Activated naive CD8-positive, alpha-beta T cell treated with anti-CD3 and anti-CD28 coated beads for 36 hours (primary cell): ENCODE measurements at places on chromosomes 12 and 14. TPM values are rescaled to one million over a fixed set of nuclear protein-coding genes. Genes with fewer than 3 reads are reported as not detected.
A peak's percentile ranks its signal among the peaks of the same experiment; 100 is the strongest.

The CELA1 gene
- not detected for total RNA-seq

The GPR132 gene
- total RNA-seq, result 24.1 TPM

The ANO4 gene
- total RNA-seq, result not detected

The SERPINA9 gene
- total RNA-seq, result not detected

The VAMP1 gene
- 34.8 TPM for total RNA-seq

The TMEM233 gene
- total RNA-seq, result not detected

The ZNF891 gene
- 1.4 TPM for total RNA-seq

The PROX2 gene
- 1.5 TPM for total RNA-seq

The PTPRR gene
- total RNA-seq, result not detected

The AGAP2 gene
- total RNA-seq, result 23.8 TPM

The OR4E2 gene
- total RNA-seq, result not detected

The MYBPC1 gene
- not detected for total RNA-seq

- H3K27ac ChIP-seq, result peak overlapping the region; percentile 97
- DNase-seq, result no peak
- peaks cover 11% of the 10 kb centered on the region for H3K36me3 ChIP-seq
- H3K4me3 ChIP-seq, result peak overlapping the region; percentile 82
Observed at GRCh38 chr14:39265806-39266524, 32.2 kb downstream of the MIA2 start.

GRCh38 chr12:59149995-59150642 lies 229.8 kb upstream of the LRIG3 start:
- no peak for DNase-seq
- no peak overlapping the region for H3K4me3 ChIP-seq
- H3K36me3 ChIP-seq, result no peaks in the 10 kb centered on the region
- no peaks in the 10 kb centered on the region for H3K27me3 ChIP-seq
- no peak overlapping the region for H3K27ac ChIP-seq

- no peak for DNase-seq
- no peak overlapping the region for H3K4me3 ChIP-seq
- no peaks in the 10 kb centered on the region for H3K27me3 ChIP-seq
- no peak overlapping the region for H3K27ac ChIP-seq
- H3K36me3 ChIP-seq, result no peaks in the 10 kb centered on the region
- no peaks in the 10 kb centered on the region for H3K4me1 ChIP-seq
Observed at GRCh38 chr14:94650806-94651805, 38.9 kb downstream of the SERPINA3 start.

- no peaks in the 10 kb centered on the region for H3K27me3 ChIP-seq
- no peak overlapping the region for H3K27ac ChIP-seq
- peaks cover 56% of the 10 kb centered on the region for H3K4me1 ChIP-seq
- DNase-seq, result no peak
Observed at GRCh38 chr14:67486890-67487289, 1.6 kb downstream of the TMEM229B start.

GRCh38 chr12:70096759-70097410 lies 146.3 kb upstream of the CNOT2 start:
- peaks cover 8% of the 10 kb centered on the region for H3K27me3 ChIP-seq
- no peak overlapping the region for H3K4me3 ChIP-seq
- DNase-seq, result no peak
- no peaks in the 10 kb centered on the region for H3K4me1 ChIP-seq
- H3K36me3 ChIP-seq, result no peaks in the 10 kb centered on the region

DNA sequence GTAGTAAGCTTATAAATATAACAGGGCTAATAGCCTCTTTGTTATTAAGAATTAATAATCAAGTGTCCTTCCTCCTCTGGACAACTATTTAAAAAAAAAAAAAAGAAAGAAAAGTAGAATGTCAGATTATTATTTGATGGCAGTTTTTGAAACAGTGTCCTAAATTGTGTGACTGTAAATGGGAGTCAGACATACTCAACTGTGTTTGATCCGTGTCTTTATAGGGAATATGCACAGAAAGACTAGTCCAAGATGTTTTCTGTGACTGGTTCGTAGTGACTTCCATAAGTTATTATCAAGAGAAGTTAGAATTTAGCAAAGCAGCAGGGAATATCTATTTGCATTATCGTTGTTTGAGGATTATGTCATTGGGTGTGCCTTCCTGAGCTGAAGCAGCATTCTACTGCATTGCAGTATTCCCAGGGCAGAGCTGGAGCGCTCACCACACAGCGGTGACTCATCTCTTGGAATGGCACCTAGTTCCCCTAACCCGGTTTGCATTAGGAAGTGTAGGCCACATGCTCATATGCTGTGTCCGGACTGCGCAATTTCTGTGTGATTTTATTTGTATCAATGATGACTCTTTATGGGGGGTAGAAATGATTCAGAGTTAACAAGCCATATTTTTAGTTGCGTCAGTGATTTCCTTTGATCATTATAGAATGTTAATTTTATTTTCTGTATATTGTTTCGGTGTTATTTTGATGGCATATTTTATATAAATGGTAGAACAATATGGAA lies 7.9 kb downstream of the DYNC1H1 start:
- peaks cover 39% of the 10 kb centered on the region for H3K4me1 ChIP-seq
- no peak overlapping the region for H3K4me3 ChIP-seq
- H3K27ac ChIP-seq, result no peak overlapping the region
- H3K36me3 ChIP-seq, result peaks cover 14% of the 10 kb centered on the region
- no peaks in the 10 kb centered on the region for H3K27me3 ChIP-seq

- no peak for DNase-seq
- no peak overlapping the region for H3K4me3 ChIP-seq
- no peaks in the 10 kb centered on the region for H3K27me3 ChIP-seq
- no peaks in the 10 kb centered on the region for H3K4me1 ChIP-seq
- no peak overlapping the region for H3K27ac ChIP-seq
- no peaks in the 10 kb centered on the region for H3K36me3 ChIP-seq
Observed at GRCh38 chr14:32980178-32980901, 41.7 kb downstream of the NPAS3 start.

DNA sequence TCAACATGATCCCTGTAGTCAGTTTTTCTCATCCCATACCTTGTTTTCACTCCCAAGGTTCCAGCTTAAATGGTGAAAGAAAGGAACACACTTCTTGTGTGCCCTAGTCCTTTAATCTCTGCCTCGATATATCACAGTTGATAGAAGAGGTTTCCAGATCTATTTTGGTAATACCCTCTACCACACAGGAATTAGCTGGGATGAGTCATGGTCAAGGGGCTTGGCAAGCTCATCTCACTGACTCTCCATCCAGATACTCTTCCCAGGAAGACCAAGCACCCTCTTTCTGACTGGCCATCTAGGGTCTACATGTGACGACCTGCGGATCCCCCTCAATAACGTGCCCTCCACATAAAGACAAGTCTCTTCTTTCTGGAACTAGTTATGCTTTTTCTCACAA lies 277.9 kb downstream of the ITPR2 start:
- H3K27me3 ChIP-seq, result no peaks in the 10 kb centered on the region
- H3K27ac ChIP-seq, result no peak overlapping the region
- no peak overlapping the region for H3K4me3 ChIP-seq
- H3K4me1 ChIP-seq, result no peaks in the 10 kb centered on the region
- no peak for DNase-seq

- no peaks in the 10 kb centered on the region for H3K4me1 ChIP-seq
- H3K4me3 ChIP-seq, result no peak overlapping the region
- H3K27me3 ChIP-seq, result peaks cover 28% of the 10 kb centered on the region
- DNase-seq, result no peak
- no peak overlapping the region for H3K27ac ChIP-seq
Observed at GRCh38 chr12:114026805-114027204, 60.7 kb upstream of the RBM19 start.

DNA sequence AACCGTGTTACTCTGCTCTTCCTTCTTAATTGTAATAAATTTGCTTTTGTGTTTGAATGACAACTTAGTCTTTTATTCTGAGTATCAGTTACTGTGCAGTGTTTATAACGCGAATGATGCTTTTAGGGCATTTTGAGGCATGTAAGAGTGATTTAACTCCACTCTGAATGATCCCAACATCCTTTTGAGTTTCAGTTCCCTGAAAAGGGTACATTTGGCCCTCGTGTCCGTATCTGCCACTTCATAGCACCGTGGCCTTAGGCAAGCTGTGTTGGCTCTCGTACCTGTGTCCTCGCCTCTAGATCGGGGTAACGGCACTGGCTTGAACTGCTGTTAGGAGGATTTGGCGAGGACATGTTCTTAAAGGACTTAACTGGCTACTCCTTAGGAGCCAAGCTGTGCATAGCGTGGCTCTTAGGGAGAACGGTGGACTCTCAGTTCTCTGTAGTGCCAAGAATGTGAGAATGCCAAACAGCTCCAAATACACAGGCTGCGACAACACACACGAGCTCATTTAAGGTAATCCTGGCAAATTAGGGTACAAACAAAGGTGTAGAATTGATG lies 92.0 kb downstream of the PPP2R5C start:
- no peak overlapping the region for H3K4me3 ChIP-seq
- DNase-seq, result no peak
- no peaks in the 10 kb centered on the region for H3K27me3 ChIP-seq
- peak overlapping the region; percentile 75 for H3K27ac ChIP-seq
- peaks cover 70% of the 10 kb centered on the region for H3K4me1 ChIP-seq

- H3K36me3 ChIP-seq, result no peaks in the 10 kb centered on the region
- no peak overlapping the region for H3K27ac ChIP-seq
- H3K4me3 ChIP-seq, result no peak overlapping the region
- H3K4me1 ChIP-seq, result no peaks in the 10 kb centered on the region
- DNase-seq, result no peak
- no peaks in the 10 kb centered on the region for H3K27me3 ChIP-seq
Observed at GRCh38 chr14:53808042-53808441, 148.6 kb downstream of the BMP4 start.

DNA sequence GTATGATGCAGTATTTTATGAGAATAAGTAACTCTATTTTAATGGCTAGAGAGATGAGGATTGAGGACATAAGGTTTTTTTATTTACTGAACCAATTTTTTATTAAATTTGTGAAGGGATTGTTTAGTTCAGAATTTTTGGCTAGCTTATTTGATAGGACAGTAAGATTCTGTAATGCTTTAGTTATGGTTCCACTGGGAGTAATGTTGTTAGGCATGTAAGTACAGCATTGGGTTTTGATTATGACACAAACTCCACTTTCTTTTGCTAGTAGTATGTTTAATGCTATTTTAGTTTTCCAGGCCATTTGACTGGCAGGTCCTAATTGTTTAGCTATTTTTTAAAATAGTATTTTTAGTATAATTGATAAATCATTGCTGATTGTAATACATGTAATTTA lies 33.8 kb upstream of the LRRC10 start:
- H3K4me3 ChIP-seq, result no peak overlapping the region
- no peak overlapping the region for H3K27ac ChIP-seq
- no peak for DNase-seq
- no peaks in the 10 kb centered on the region for H3K36me3 ChIP-seq
- H3K4me1 ChIP-seq, result no peaks in the 10 kb centered on the region

DNA sequence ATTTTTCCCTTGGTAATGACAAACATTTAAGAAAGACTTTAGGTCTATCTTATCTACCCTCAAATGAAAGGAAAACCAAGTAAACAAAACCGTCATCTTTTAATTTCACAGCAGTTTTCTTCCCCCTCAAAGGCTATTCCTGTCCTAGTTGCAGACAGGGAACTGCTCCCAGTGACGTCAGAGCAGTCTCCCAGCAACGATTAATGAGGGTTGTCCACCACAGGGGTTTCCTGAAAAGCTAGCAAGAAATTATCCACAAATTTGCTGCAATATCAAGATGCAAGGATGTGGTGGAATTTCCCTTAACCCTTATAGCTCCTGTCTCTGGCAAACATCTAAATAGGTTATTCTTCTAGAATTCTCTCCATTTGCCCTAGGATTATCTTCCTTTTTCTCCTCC lies 89.1 kb upstream of the STAC3 start:
- H3K27me3 ChIP-seq, result no peaks in the 10 kb centered on the region
- DNase-seq, result no peak
- H3K36me3 ChIP-seq, result peaks cover 27% of the 10 kb centered on the region

- no peak overlapping the region for H3K4me3 ChIP-seq
- peak; percentile 20 for DNase-seq
- H3K27ac ChIP-seq, result no peak overlapping the region
- H3K4me1 ChIP-seq, result peaks cover 3% of the 10 kb centered on the region
Observed at GRCh38 chr12:14716848-14717444, 20.5 kb upstream of the GUCY2C start.

DNA sequence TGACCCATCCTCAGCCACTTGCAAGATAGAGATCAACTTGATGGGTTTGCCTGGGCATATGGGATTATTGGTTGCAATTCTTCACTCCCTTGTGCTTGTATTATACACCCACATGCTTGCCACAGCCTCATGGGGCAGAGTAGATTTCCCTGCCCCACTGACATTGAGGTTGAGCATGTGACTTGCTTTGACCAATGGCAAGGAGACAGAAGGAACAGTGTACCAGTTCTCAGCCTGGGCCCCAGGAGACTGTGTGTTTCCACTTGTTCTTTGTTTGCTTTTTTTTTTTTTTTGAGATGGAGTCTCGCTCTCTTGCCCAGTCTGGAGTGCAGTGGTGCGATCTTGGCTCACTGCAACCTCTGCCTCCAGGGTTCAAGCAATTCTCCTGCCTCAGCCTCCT lies 31.8 kb downstream of the CALM1 start:
- no peak overlapping the region for H3K27ac ChIP-seq
- no peak overlapping the region for H3K4me3 ChIP-seq
- DNase-seq, result no peak
- no peaks in the 10 kb centered on the region for H3K4me1 ChIP-seq
- no peaks in the 10 kb centered on the region for H3K27me3 ChIP-seq
- no peaks in the 10 kb centered on the region for H3K36me3 ChIP-seq

GRCh38 chr14:105146181-105146975 lies 22.2 kb downstream of the JAG2 start:
- H3K27me3 ChIP-seq, result no peaks in the 10 kb centered on the region
- peaks cover 2% of the 10 kb centered on the region for H3K36me3 ChIP-seq
- H3K4me3 ChIP-seq, result no peak overlapping the region
- no peaks in the 10 kb centered on the region for H3K4me1 ChIP-seq
- no peak overlapping the region for H3K27ac ChIP-seq

DNA sequence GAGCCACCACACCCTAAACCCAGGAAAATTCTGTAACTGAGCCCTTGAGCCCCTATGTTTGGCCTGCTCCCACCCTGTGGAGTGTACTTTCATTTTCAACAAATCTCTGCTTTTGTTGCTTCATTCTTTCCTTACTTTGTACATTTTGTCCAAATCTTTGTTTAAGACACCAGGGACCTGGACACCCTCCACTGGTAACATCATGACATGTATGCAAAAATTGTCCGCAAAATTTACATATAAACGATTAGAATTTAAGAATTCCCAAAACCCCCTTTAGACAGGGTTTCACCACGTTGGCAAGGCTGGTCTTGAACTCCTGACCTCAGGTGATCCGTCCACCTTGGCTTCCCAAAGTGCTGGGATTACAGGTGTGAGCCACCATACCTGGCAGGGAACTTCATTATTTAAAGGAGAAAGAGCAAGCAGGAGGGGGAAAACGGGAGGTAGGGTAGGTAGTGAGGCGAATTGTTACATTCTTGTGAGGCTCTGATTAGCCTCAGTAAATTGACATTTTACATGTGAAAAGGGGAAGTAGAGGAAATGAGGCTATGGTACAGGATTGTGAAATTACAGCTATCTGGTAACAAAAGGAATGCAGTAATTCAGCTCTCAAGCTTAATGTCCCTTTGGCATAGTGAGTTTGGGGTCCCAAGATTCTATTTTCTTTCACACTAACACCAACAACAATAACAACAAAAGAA lies 27.6 kb downstream of the TUBA1A start:
- H3K4me3 ChIP-seq, result no peak overlapping the region
- no peak for DNase-seq
- H3K36me3 ChIP-seq, result no peaks in the 10 kb centered on the region
- no peaks in the 10 kb centered on the region for H3K4me1 ChIP-seq
- no peaks in the 10 kb centered on the region for H3K27me3 ChIP-seq
- H3K27ac ChIP-seq, result no peak overlapping the region
